Omental fat pad (tissue), 4 donors: ENCODE measurements at places on chromosomes 3 and 15.

DNA sequence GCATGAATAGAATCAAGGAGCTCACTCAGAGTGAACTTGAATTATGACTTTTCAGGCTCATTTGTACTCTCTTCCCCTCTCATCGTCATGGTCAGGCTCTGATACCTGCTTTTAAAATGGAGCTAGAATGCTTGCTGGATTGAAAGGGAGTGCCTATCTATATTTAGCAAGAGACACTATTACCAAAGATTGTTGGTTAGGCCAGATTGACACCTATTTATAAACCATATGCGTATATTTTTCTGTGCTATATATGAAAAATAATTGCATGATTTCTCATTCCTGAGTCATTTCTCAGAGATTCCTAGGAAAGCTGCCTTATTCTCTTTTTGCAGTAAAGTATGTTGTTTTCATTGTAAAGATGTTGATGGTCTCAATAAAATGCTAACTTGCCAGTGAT, 9.6 kb downstream of the CCNDBP1 start:
- no peak for DNase-seq

DNA sequence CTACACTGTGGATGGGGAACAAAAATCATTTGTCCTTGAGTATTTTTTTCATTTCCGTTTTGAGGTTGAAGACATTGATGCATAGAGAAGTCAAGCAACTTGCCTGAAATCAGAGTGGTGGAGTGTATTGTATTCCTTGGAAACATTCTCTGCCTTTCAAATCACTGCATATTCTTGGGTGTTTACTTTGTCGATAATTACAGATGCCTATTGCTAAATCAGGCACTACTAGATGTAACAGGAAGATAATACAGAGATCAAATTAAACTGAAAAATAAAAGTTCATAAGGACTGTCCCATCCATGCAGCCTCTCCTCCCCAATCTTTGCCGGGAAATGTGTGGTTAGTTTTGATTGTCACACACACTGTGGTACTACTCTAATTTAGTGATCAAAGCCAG, 37.4 kb upstream of the VEPH1 start:
- no peak for DNase-seq

- DNase-seq: no peak
Measured at GRCh38 chr3:61789861-61790260, 228.5 kb downstream of the PTPRG start.

DNA sequence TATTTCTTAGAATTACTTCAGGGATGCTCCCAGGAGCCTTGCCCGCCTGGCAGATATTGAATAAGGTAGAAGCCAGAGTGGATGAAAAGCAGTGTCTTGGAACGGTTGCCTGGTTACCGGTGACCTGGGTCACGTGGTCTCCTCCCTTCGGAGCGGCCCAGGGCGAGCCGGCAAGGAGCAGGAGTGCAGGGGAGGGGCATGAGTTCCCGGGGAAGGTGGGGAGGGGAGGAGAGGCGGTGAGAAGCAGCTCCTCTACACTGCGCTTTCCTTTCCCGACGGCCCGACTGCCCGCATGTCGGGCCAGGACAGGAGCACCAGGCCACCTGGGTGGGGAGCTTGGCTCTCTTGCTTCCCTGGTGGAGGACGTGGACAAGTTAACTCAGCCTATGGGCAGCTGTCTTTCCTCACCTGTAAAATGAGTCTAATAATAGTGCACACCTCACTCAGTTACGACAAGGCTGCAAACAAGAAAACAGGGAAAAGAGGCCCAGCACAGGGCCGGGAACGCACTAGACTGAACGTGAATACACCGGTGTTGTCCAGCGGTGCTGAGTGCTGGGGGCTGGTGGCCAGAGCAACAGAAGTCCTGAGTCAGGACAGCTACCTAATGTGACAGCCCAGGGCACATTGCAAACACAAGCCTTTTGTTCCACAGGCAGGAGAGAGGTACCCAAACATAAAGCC, 198.3 kb downstream of the ADAMTS9 start:
- no peak for DNase-seq

DNA sequence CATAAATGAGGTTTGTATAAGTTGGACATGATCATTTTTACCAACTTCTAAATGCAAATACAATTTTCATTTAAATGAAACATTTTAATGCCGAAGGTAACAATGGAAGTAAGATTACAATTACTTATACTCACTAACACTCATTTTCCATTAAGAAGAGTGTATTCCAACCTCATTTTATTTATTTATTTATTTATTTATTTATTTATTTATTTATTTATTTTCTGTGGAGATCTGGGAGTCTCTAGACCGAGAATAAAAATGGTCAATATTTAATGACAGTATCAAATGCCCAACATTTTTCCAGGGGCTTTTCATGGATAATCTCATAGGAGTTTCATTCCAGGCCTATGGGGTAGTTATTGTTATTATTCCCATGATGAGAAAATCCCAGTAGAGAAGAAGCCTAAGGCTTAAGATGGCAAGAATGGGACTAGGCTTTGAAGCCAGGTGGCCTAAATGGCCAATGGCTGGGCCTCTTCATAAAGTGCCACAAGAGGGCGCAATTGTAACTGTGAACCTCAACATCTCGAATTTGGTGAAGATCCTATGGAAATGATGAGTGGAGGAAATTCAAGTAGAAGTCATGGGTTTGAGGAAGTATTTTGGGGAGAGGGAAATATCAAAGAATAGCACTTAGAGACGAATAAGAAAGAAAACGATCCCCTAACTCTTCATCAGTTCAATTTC, 21.3 kb downstream of the VGLL3 start:
- no peak for DNase-seq

- no peak for DNase-seq
Measured at GRCh38 chr3:72949016-72949415, 47.6 kb upstream of the PPP4R2 start.

DNA sequence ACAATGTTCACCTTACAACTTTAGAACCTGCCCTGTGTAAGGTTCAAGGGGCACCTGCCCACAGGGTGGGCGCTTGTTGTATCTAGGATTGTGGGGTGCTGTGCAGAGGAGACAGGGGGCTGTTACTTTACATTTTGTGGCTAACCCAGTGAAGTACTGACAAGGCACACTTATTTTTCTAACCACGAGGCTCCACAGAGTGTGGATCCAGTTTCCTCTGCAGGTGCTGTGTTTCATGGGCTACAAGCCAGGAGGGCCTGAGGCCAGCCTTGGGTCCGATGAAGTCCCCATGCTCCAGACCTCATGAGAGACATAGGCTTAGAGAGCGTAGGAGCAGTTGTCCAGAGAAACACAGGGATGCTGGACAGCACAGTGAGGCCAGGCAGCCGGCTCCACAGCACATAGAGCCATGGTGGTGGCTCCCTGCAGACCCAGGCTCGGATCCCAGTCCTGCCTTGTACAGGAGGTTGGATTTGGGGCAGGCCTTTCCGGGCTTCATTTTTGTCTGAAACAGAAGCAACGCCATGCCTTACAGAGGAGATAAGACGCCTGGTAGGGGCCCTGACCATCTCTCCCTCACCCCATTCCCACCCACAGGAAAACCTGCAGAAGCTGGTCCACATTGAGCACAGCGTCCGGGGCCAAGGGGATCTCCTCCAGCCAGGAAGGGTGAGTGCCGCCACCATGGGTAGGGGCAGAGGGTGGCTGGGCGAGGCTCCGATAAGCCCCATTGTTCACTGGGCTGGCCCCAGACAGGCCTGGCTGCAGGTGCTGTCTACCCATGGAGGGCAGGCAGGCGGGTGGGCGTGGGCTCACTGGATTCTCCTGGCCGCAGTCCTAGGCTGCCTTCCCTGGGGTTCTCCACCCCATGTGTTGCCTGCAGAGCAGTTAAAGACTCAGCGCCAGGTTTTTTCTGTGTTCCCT, 40.1 kb upstream of the NR2C2 start:
- DNase-seq: no peak

- no peak for DNase-seq
Measured at GRCh38 chr15:57572468-57572867, 19.2 kb upstream of the MYZAP start.

DNA sequence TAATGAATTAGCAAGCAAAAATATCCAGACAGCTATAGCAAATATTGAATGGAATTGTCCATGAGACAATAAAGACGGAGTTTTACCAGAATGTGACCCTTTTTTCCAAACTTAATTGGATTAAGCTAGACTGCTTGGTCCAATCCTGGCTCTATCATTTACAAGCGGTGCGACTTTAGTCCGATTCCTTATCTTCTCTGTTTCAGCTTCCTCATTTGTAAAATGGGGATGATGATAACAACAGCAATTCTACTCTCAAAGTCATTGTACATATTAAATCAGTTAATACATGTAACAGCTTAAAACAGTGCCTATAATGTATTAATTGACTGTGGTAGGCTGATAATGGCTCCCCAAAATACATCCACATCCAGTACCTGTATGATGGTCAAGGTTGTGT, 62.1 kb upstream of the CRBN start:
- no peak for DNase-seq

DNA sequence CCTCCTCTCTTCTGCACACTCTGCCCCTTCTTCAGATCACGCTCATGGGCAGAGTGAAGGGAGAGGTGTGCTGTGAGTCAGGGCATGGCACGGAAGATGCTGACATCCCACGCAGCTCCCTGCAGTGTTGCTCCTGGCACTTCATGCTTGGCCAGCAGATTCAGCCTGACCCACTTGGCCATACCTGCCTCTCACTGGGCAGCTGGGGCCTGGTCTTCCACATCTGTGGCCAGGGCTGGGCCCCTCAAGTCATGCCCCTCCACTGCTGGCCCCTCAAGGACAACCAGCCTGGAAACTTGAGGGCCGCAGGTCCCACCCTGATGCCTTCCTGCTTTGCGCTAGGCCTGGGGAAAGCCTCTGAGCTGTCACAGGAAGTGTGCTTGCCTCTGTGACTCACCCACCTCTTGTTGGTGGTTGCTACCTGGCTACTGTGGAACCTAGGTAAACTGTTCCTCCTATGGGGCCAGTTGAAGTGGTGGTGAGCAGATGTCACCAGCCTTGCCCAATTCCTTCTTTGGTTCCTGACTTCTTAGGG, 48.7 kb downstream of the BSN start:
- no peak for DNase-seq

DNA sequence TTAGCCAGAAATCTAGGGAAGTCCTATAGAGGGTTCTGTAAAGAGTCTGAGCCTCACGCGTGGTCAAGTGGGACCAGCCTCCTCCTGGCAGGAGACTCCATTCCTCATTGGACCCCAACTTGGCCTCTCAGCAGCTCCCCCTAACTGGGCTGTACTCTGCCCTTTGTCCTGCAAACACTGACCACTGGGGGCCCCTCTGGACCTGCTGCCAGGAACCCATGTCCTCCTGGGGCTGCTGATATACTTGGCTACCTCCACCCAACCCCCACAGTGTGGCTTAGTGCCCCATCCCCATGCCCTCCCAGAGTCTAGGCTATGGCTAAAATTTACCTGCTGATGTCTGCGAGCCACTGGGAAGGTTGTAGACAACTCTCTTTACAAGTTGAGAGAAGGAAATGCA, 62.7 kb downstream of the UBP1 start:
- no peak for DNase-seq

- no peak for DNase-seq
Measured at GRCh38 chr3:194132465-194133286, 3.3 kb upstream of the HES1 start.

DNA sequence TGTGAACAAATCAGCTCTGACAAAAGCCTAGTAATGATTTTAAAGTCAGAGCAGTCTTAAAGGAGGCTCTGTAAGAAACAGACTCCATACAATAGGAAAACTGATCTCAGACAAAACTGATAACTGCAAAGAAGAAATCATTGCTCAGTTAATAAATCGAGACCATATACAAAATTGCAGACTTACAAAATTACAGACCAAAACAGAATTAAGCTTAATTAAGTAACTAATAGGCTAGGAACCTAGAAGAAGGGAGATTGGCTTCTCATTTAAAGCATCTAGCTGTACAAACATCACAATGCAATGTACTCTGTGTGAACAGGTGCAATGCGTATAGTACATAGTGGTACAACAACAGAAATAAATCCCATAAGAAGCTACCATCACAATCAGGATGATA, 46.3 kb downstream of the ZBTB20 start:
- no peak for DNase-seq

DNA sequence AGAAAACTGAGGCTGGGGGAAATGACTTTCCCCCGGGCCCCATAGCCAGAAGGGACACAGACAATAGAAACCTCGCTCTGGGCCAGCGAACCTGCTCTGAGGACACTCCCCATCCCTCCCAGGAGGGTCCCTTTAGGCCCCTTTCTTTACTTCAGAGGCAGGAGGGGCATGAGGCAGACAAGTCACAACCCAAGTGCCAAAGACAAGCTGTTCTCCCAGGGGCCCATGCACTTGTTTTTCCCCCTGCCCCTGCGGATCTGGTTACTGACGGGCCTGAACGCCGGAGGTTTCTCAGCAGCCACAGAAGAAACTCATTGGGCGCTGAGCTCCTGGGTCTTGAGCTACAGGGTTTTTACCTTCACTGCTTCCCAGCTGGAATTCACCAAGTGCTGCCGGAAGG, 9.8 kb downstream of the PGPEP1L start:
- no peak for DNase-seq

- DNase-seq: no peak
Measured at GRCh38 chr3:14360123-14360881, 42.1 kb upstream of the SLC6A6 start.

GRCh38 chr3:131033480-131034080, 6.9 kb downstream of the NEK11 start:
- DNase-seq: no peak

DNA sequence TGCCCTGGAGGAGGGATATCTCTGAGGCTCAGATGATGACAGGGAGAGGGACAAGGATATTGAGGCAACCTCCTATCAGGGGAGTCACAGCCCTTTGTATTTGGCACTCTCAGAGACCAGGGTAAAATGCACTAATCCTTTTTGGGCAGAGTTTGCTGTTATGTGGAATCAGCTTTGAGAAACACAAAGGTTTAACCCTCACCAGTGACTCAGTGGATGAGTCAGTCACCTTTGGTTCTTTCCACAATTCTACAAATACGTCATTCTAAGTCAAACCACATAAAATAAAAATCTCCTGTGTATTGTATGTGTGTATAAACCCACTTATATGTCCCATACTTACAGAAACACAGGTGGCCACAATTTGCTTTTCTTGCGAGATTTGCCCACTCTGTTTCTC, 5.1 kb downstream of the LSAMP start:
- no peak for DNase-seq

- peak; percentile 31 for DNase-seq
Measured at GRCh38 chr15:26891448-26892181, 24.8 kb downstream of the GABRA5 start.

DNA sequence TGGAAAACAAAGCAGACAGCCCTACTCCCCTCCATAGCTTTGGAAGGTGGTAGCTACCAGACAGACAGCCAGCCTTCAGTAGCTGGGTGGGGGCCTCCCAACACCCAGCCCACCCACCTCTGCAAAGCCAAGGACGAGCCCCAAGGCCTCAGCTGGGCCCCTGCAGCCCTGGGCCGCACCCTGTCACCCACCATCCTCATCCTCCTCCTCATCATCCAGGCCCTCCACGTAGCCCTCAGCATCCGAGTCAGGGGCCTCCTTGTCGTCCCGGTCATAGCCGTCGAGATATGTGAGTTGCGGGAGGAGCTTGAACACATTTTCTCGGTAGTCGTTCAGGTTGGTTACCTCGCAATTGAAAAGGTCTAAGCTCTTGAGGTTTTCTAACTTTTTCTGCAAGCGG, 36.5 kb downstream of the ANP32A start:
- no peak for DNase-seq

- DNase-seq: no peak
Measured at GRCh38 chr3:45564172-45564571, 30.4 kb upstream of the LIMD1 start.

- peak; percentile 74 for DNase-seq
Measured at GRCh38 chr3:123618768-123619484, 34.1 kb upstream of the HACD2 start.

GRCh38 chr15:83559310-83559966, 94.5 kb upstream of the ADAMTSL3 start:
- DNase-seq: no peak
